ENCODE measurements at places on chromosomes 4 and X. TPM values are rescaled to one million over a fixed set of nuclear protein-coding genes. Genes with fewer than 3 reads are reported as not detected.

CEP135 gene
- total RNA-seq: 18.8 TPM

UGT2B17 gene
- total RNA-seq: not detected

CXCL6 gene
- not detected for total RNA-seq

SYTL4 gene
- not detected for total RNA-seq

WDFY3 gene
- 1.1 TPM for total RNA-seq

DNA sequence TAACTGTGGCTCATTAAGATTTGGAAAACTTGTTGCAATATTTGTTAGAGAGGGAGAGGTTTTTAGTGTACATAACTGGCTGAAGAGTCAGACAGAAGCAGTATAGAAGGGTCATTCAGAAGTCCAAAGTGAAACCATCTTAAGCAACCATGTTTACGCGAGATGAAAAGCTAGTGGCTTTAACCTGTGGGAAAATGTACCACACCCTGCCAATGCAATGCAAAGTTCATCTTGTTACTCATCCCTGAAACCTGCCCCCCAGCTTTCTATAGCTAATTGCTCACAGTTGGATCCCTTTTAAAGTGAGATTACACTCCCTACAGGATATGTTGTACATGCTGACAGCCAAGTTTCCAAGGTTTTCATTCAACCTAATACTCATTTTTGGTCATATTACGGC is 96.7 kb upstream of the RAPGEF2 start:
- peaks cover under 1% of the 10 kb centered on the region for H3K27me3 ChIP-seq
- peaks cover 12% of the 10 kb centered on the region for H3K4me1 ChIP-seq
- DNase-seq: no peak

DNA sequence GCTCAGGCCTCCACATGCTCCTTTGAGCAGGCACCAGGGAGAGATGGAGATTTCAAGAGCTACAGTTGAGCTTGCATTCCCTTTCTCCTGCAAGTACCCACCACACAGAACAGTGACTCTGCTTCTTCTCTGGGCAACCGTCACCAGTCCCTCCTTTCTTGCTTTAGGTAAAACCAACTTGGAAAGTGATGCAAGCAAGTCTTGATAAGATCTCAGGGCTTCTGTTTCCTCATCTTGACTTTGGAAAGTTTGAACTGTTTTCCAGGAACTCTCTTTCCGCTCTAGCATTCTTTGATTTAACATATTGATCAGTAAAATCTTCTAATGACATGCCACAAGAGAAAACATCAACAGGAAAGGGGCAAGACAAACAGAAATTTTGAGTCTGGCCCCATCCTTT is 73.7 kb downstream of the USP46 start:
- no peak for DNase-seq
- H3K4me1 ChIP-seq: peaks cover 11% of the 10 kb centered on the region
- no peak overlapping the region for H3K27ac ChIP-seq

DNA sequence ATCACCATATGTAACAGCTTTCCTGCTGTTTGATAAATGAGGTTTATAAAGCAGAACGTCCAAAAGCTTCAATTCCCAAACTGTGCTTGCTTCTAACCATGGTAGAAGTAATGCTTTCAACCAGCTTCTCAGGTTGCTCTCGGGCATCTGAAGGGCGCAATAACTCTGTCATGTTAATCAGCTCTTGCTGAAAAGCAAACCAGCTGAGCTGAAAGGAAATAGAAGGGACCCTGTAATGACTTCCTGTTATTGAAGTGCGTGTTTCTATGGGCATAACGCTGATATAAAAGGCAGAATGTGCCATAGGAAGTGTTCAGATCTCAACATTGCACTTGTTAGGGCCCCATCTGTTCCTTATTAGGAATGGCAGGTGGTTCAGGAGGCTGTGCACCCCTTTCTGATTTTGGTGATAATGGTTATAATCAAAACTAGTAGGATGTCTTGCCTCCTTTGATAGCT is 21.2 kb downstream of the HERC3 start:
- H3K36me3 ChIP-seq: peaks cover 29% of the 10 kb centered on the region
- H3K4me1 ChIP-seq: peaks cover 41% of the 10 kb centered on the region
- peak overlapping the region; percentile 70 for H3K4me3 ChIP-seq

DNA sequence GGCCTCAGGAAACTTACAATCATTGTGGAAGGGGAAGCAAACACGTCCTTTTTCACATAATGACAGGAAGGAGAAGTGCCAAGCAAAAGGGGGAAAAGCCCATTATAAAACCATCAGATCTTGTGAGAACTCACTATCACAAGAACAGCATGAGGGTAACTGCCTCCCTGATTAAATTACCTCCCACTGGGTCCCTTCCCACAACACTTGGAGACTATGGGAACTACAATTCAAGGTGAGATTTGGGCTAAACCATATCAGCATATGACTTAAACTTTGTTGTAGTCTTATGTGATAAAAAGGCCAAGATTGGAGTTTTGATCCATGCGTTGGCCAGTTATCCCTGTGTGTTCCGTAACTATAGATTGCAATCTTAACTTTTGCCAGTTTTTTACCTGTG is 68.3 kb downstream of the C4orf33 start:
- H3K27me3 ChIP-seq: peaks cover 50% of the 10 kb centered on the region
- H3K27ac ChIP-seq: no peak overlapping the region
- DNase-seq: no peak
